GM18507 (cell line): ENCODE measurements at places on chromosomes 12 and 14.

DNA sequence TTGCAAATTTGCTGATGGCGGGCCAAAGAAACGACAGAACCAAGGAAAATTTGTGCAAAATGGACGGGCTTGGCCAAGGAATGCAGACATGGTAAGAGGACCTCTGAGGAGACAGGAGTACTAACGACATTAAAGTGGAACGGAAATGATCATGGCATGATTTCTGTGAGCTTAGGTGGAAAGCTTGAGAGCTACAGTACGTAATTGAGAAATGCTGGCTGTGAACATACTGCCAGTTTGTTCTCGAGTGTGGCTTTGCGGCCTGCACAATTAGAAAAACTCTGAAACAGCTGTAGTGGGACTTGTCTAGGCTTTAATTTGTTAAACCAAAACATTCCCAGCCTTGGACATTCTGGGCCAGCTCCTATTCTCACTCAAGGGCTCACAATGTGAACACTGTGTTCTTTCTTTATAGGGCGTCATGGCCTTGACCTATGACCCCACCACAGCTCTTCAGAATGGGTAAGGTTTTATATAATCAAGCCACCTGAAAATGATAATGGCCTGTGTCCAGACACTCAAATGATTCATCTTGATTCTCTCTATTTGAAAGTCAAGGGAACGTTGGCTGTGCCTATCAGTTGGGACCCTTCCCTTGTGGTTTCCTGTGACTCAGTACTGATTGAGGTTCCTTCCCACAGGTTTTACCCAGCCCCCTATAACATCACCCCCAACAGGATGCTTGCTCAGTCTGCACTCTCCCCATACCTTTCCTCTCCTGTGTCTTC, 48.5 kb downstream of the BAZ2A start:
- DNase-seq, result no peak

DNA sequence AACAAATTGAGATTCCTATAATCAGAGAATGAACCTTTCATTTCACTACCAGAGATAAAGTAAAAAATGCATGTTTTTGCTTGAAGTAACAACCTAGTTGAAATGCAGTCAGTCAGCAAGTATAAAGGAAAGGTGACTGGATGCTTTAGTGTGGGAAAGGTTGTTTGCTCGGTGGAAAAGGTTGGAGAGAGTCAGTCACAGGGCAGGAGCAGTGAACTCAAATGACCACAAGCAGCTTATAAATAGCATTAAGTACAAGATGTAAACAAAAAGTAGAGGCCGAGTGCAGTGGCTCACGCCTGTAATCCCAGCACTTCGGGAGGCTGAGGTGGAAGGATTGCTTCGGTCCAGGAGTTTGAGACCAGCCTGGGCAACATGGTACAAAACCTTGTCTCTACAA, 98.1 kb upstream of the FGD4 start:
- no peak for DNase-seq

- DNase-seq, result no peak
Measured at GRCh38 chr12:14982991-14983390, 10.1 kb downstream of the PDE6H start.

DNA sequence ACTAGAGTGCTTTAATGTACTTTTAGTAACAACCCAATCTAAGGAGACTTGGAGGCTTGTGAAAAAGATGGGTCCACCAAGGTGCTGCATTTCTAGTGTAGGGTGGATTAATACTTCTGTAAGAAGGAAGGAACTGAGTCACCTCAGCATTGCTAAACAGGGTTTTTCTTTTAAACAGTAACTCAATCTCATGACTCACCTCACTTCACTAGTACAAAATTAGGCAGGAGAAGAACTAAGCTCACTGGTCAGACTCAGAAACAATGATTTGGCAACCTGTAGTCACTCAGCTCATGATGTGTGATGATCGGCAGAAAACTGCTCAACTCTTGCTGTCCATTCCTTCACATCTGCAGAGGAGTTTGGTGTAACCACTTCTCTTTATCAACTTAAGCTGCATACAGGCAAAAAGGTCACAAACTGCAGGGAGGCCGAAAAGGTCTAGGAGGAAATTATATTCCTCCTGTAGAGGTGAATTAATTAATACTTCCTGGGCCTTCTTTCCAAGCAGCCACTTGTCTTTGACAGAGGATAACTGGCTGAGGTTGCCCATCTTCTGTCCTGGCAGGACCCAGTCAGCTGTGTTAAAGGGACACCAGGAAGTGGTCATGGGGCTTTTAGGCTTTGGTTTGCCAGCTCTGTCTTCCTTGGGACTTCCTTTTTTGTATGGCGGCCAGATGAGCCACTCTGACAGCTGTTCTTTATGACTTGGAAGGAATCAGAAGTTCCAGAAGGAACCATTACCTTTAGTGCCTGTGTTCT, 466.9 kb downstream of the FUT8 start:
- DNase-seq, result no peak

- DNase-seq, result no peak
Measured at GRCh38 chr14:65439117-65439516, 26.6 kb downstream of the FUT8 start.

GRCh38 chr12:19326102-19326501, 113.2 kb upstream of the AEBP2 start:
- DNase-seq, result no peak

GRCh38 chr12:6266541-6266966, 43.9 kb upstream of the PLEKHG6 start:
- DNase-seq, result no peak

DNA sequence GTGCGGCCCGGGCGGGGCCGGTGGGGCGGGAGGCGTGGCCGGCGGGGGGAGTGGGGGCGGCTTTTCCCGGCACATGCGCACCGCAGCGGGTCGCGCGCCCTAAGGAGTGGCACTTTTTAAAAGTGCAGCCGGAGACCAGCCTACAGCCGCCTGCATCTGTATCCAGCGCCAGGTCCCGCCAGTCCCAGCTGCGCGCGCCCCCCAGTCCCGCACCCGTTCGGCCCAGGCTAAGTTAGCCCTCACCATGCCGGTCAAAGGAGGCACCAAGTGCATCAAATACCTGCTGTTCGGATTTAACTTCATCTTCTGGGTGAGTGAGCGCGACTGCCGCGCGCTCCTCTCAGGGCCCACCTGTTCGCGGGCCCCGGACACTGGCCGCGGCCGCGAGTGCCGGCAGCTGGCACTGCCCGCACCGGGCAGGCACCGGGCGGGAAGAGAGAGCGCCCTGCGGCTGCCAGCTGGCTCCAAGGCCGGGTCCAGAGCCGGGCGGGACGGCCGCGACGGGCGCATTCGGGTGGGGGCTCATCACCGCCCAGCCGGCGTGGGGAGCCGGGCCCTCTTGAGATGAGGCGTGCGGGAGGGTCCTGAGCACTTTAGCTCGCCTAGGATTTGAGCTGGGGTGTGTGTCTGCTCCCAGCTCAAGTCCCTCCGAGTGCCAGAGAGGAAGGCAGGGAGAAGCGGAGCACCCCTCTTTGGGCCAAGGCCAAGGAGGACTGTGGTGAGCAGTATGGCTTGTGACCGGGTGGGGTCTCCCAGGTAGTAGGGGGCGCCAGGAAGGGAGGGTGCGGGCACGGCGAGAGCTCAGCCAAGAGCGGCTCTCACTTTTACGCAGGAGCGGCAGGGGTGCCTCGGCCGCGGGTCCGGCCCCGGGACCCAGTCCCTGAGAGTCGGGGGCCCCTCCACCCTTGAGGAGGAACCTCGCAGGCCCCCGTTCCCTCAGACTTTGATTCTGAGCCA, at the start of gene CD9:
Gene CD9 (plus strand): TSS at position 145 of the 957 bp plus-strand sequence. CDS start 100 bp downstream, at position 245.
- DNase-seq, result no peak

DNA sequence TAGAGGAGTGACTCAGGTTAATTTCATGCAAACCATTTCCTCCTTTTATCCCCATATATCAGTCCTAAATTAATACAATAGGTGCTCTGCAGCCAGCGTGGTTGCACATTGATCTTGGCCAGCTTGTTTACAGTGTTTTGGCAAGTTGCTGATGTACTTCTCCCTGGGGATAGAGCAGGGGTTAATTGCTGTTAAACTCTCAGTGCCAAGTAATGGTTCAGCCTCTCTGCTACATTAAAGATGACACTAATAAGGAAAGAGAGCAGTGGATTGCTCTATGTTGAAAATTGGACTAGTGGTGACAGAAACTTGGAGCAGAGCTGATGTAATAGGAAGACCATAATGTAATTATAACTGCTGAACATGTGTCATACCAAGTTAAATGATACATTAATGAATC, 717.5 kb downstream of the RERGL start:
- DNase-seq, result no peak

DNA sequence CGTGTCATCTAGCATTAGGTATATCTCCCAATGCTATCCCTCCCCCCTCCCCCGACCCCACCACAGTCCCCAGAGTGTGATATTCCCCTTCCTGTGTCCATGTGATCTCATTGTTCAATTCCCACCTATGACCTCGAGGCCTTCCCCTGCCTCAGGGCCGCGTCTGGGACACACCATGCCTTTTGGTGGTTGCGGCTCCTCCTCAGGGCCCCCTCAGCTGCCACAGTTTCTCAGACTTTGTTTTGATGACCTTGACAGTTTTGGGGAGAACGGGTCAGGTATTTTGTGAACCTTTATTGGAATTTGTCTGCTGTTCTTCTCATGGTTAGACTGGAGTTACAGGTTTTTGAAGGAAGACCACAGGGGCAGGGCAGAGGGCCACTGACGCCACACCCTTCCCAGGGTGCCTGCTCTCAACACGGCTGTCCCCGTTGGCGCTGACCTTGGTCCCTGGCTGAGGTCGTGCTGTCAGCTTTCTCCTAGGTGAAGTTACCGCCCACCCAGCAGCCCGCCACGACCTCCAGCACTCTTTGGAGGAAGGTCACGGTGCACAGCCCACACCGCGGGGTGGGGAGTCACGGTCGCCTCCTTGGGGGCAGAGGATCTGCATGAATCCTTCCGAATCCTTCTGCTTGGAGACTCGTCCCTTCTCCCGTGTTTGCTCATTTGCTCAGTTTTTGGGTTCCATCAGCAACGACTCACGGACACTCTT, 130.5 kb downstream of the KIF26A start:
- DNase-seq, result no peak

GRCh38 chr12:3119192-3119755, 42.1 kb downstream of the TSPAN9 start:
- DNase-seq, result no peak
